ENCODE measurements at places on chromosomes 11 and 22. TPM values are rescaled to one million over a fixed set of nuclear protein-coding genes. Genes with fewer than 3 reads are reported as not detected.

Gene RASGRP2
- total RNA-seq: 0.50 TPM

Gene SPI1
- total RNA-seq: not detected

Gene MYBPC3
- not detected for total RNA-seq

Gene PHLDA2
- total RNA-seq: 5.8 TPM

Gene CAPN5
- total RNA-seq: 30.0 TPM

Gene APOL5
- 0.46 TPM for total RNA-seq

Gene THRSP
- total RNA-seq: not detected

Gene LMNTD2
- 0.73 TPM for total RNA-seq

Gene IL18
- total RNA-seq: 0.23 TPM

Gene ATXN10
- total RNA-seq: 174 TPM

Gene CD3D
- total RNA-seq: not detected

Gene VSIG2
- total RNA-seq: not detected

Gene CHADL
- 1.1 TPM for total RNA-seq

Gene POTEH
- total RNA-seq: not detected

Gene TPST2
- total RNA-seq: 60.7 TPM

Gene C22orf42
- not detected for total RNA-seq

Gene NRIP3
- total RNA-seq: 6.8 TPM

Gene NCR3LG1
- 8.4 TPM for total RNA-seq

Gene CARNS1
- 0.59 TPM for total RNA-seq

Gene OR8G1
- total RNA-seq: not detected

Gene IFITM10
- 1.9 TPM for total RNA-seq

Gene CLMP
- total RNA-seq: 206 TPM

Gene HBG1
- not detected for total RNA-seq

Gene BARX2
- not detected for total RNA-seq

Gene HMOX1
- 169 TPM for total RNA-seq

Gene LINC01488
- not detected for total RNA-seq

Gene OR52H1
- 0.91 TPM for total RNA-seq

Gene CATSPER1
- not detected for total RNA-seq

Gene PAX6
- total RNA-seq: not detected

Gene H19
- total RNA-seq: 65.2 TPM

Gene SLC1A2
- 1.9 TPM for total RNA-seq

Gene JAML
- total RNA-seq: not detected

Gene GDPD4
- not detected for total RNA-seq

Gene CDC45
- total RNA-seq: 3.8 TPM

Gene PGA5
- total RNA-seq: 0.65 TPM

Gene SMC1B
- total RNA-seq: not detected

Gene OR10D3
- not detected for total RNA-seq

Gene HEPHL1
- not detected for total RNA-seq

Gene MS4A4E
- total RNA-seq: not detected

Gene SLC6A5
- not detected for total RNA-seq

Gene MYRF
- 1.0 TPM for total RNA-seq

Gene BDNF
- 44.0 TPM for total RNA-seq

Gene ARHGEF12
- 126 TPM for total RNA-seq

Gene OR8D1
- not detected for total RNA-seq

Gene PARVB
- total RNA-seq: 48.1 TPM

Gene PTPN5
- total RNA-seq: not detected

Data from smooth muscle cell of the pulmonary artery (primary cell).